ENCODE measurements at places on chromosomes 3 and 15. TPM values are rescaled to one million over a fixed set of nuclear protein-coding genes. Genes with fewer than 3 reads are reported as not detected.

The CHRD gene
- total RNA-seq, result 1.9 TPM

The TEX55 gene
- not detected for total RNA-seq

The TRH gene
- not detected for total RNA-seq

The TTLL13 gene
- not detected for total RNA-seq

- no peak for DNase-seq
Observed at GRCh38 chr3:194685718-194686413, at the start of gene FAM43A. TSS of gene FAM43A (plus strand) at chr3:194685883. CDS start at chr3:194686827, 944 bp downstream.

DNA sequence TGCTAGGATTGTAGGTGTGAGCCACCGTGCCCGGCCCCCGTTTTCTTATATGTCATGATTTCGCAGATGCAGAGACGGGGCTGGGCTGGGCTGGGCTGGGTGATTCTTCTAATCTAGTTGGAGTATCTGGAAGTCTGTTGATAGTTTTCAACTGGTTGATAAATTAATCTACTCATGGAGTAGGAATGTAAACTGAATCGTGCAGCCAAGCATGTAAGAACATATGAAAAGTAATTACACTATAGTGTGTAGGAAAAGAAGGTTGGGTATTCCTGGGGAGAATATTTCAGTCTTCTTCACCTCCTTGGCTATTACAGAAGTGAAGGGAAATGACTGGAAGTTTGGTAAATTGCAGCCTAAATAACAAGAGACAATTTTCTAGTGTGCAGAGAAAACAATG lies 82.6 kb upstream of the MAGI1 start:
- no peak for DNase-seq

- no peak for DNase-seq
Observed at GRCh38 chr3:54356261-54357045, 234.1 kb downstream of the CACNA2D3 start.

- no peak for DNase-seq
Observed at GRCh38 chr3:100856821-100857220, 136.4 kb downstream of the ABI3BP start.

DNA sequence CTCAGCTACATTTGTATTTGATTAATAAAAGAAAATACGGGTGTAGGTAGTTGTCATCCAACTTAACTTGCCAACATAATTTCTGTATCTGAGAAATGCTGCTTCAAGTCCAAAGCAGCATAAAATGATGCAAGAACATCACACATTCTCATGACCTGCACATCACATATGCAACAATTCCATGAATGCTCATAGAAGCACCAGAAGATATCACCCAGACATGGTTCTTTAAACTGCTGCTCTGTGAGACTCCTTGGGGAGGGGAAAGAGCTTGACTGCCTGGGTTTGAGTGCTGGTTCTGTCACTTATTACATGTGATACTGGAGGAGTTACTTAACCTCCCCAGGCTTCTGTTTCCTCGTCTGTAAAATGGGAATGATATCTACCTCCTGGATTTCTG lies 39.4 kb downstream of the CHST14 start:
- DNase-seq, result no peak

- no peak for DNase-seq
Observed at GRCh38 chr15:78429477-78429876, 8.5 kb upstream of the IREB2 start.

DNA sequence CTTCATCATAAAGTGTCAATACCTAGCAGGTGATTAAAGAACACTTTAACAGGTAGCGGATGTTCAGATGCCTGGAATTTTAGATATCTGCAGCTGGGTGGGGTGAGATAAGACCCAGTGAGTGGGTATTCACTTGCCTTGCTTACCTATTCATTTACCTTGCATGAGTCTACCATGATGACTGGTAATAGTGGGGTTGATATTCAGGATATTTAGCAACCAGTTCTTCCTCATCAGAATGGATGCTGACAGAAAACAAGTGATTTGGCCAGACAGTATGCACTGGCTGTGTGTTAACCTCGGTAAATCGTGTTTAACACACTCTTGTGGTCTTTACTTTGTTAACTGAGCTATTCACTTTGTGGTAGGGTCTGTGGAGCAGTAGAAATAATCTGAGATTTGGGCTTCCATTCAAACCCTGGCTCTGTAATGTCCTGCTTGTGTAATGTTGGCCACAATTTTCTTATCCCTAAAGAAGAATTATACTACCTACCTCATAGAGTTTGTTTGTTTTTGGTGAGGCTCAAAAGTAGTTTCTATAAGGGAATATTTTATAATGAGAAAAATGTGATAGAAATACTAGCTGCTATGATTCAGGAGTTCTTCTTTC lies 391.9 kb upstream of the TBL1XR1 start:
- no peak for DNase-seq

DNA sequence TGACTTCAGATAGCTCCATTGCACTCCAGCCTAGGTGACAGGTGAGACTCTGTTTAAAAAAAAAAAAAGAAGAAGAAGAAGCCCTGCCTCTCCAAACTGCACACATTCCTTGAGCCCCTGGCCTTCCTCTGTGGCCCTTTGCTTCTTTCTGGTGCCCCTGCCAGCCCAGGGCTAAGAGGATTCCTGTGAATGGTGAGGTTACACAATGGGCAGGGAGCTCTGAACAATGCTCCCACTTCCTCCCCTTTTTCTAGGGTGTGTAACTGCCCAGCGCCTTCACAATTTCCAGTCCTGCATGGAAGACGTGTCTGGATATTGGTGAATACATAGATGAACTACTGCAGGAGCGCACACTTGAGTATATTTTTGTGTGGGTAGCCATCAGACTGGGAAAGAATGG lies 3.6 kb upstream of the AMOTL2 start:
- no peak for DNase-seq

DNA sequence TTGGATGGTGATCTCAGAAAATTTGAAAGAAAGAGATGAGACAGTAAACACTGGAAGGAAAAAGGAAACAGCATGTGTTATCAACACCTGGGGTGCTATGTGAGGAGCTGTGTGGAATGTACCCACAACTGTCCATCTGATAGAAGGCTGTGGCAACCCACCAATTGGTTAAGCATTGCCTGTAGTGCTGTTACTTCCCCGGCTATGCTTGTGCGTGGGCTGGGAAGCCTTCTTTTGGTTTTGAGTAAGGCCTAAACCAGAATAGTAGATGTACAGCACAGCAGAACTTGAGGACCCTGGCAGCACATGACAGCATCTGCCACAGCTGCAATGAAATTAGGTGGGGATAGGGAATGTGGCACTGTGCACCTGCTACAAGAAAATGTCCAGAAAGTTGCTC lies 184.5 kb downstream of the FHIT start:
- no peak for DNase-seq

- no peak for DNase-seq
Observed at GRCh38 chr3:183487016-183487415, 58.6 kb upstream of the MCF2L2 start.

- no peak for DNase-seq
Observed at GRCh38 chr3:58009026-58009748, 965 bp downstream of the FLNB start.

GRCh38 chr3:23991683-23992628 lies 46.9 kb downstream of the NR1D2 start:
- DNase-seq, result peak; percentile 80

GRCh38 chr3:119796785-119797184 lies 14.9 kb downstream of the NR1I2 start:
- DNase-seq, result no peak

DNA sequence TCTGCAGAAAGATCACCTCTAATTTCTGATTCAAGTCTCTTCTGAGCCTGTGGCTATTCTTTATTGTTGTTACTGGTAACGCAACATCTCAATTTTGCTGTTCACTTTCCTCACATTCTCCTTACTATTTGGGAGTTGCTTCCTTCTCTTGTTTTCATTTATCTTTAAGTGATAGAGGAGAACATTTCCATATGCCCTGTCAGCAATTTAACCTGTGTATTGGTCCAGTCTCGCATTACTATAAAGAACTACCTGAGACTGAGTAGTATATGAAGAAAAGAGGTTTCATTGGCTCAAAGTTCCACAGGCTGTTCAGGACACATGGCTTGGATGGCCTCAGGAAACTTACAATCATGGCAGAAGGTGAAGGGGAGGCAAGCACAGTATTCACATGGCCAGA lies 1025.1 kb downstream of the OTOL1 start:
- no peak for DNase-seq

DNA sequence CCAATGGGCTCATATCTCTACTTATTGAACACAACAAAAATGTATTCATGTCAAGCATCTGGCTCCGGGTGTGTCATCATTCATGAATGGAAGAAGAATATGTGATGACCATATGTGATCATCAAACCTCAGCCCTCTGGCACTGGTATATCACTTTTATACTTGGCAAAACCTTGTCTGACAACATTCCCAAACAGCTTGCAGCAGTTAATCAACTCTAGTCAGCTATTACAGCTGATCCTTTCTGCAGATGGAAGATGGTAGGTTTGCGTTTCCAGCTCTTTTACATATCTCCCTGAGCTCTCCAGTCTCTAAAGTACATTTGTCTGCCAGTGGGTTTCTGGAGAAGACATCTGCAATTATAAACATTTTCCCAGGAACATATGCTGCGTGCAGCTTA lies 6.6 kb downstream of the PLSCR5 start:
- no peak for DNase-seq

- no peak for DNase-seq
Observed at GRCh38 chr3:47283591-47284364, 1.0 kb downstream of the KLHL18 start.

DNA sequence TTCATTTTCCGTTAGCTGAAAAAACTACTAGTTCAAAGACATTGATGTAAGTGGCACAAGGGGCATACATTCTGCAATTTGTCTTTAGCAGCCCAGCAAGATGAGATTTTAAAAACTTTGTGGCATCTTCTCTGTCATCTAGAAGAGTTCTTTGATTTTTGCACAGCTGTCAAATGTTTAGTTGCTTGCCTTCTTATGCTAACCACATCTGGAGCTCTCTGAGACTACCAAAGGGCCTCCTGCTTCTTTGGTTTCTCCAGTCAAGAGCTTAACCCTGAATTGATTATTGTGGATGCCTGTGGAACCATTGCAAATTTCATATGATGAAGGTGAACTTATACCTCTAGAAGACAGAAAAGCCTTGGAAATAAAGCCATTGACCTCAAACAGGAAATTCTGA lies 468.7 kb upstream of the RGMA start:
- no peak for DNase-seq

DNA sequence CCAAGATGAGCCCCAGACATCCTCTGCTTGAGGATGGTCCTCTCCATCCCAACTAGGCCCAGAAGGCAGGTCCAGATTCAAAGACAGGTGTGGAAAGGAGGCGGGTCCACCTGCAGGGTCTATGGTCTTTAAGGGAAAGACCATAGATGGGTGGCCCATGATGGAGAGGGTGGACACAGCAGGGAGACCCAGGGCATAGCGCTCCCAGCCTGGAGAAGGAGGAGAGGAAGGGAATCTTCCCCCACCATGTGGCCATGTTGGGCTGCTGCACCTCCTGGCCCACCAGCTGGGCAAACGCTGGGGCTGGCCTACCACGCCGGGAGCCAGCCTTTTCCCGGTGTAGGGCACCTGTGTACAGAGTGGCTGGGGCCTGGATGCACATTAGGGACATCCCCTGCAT lies 265.2 kb upstream of the TLE3 start:
- no peak for DNase-seq

- DNase-seq, result no peak
Observed at GRCh38 chr3:101690972-101691371, 4.5 kb upstream of the RPL24 start.

DNA sequence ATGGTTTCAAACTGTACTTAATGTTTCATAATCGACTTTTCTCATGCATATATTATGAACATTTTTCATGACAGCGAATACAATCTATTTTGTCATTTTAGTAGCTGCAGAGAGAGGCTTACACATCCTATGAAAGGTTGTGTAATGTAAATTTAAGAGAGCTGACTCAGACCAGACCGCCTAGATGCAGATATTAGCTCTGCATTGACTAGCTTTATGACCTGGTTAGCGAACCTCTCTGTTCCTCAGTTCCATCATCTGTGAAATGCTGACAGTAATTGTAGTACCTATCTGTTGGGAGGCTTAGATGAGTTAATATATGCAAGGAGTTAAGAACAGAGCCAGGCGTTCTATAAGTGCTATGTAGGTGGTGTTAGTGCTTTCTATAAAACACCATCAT lies 116.2 kb upstream of the RASGRP1 start:
- no peak for DNase-seq

- no peak for DNase-seq
Observed at GRCh38 chr3:99394831-99395778, 243.3 kb upstream of the COL8A1 start.

GRCh38 chr3:48042071-48042760 lies 26.0 kb upstream of the MAP4 start:
- no peak for DNase-seq

DNA sequence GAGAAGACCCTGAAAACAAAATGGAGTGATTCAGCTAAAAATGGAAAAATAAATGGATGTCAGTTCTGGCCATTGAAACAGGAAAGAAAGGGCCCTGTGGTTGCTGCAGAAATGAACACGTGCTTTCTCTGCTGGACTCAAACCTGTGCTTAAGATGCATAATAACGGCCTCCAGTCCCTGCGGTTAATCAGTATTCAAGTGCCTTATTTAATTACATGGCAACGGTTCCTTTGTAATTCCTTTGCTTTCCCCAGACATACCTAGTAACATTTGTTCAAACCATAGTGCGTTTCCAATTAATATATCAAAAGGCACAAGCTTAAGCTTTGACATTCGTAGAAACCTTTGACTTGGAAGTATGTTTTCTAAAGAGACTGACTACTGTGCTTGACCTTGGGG lies 428.3 kb downstream of the GABRG3 start:
- DNase-seq, result no peak

GRCh38 chr3:38829404-38829803 lies 13.4 kb upstream of the SCN10A start:
- no peak for DNase-seq

DNA sequence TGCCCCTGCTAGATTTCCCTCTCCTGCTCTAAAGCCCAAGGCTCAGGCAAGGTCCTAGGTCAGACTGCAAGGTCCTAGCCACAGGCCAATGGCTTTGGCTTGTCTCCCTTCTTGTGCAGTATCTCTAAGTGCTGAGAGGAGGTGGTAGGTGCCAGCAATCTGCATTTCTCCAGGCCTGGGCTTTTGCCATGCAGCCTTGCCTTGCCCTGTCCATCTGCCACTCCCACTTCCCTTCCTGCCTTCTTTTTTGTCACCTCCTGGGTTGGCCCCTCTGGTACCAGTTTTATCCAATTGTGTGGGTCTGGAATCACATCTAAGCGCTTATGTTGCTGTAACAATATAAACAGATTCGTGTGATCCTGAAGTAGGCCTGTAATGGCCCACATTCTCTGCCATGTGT lies 109.9 kb downstream of the MYRIP start:
- no peak for DNase-seq

GRCh38 chr3:113804661-113805060 lies 33.9 kb upstream of the GRAMD1C start:
- no peak for DNase-seq

- no peak for DNase-seq
Observed at GRCh38 chr3:193673845-193674244, 80.8 kb downstream of the OPA1 start.

GRCh38 chr15:101625184-101625583 lies 27.0 kb downstream of the TM2D3 start:
- DNase-seq, result no peak

GRCh38 chr15:35061161-35061824 lies 23.8 kb downstream of the NANOGP8 start:
- DNase-seq, result no peak
